Stimulated activated CD8-positive, alpha-beta memory T cell treated with anti-CD3 and anti-CD28 coated beads, Interleukin-15, amount 100 ng/mL, for 4 hours (primary cell): ENCODE measurements at places on chromosomes 6 and 20.

DNA sequence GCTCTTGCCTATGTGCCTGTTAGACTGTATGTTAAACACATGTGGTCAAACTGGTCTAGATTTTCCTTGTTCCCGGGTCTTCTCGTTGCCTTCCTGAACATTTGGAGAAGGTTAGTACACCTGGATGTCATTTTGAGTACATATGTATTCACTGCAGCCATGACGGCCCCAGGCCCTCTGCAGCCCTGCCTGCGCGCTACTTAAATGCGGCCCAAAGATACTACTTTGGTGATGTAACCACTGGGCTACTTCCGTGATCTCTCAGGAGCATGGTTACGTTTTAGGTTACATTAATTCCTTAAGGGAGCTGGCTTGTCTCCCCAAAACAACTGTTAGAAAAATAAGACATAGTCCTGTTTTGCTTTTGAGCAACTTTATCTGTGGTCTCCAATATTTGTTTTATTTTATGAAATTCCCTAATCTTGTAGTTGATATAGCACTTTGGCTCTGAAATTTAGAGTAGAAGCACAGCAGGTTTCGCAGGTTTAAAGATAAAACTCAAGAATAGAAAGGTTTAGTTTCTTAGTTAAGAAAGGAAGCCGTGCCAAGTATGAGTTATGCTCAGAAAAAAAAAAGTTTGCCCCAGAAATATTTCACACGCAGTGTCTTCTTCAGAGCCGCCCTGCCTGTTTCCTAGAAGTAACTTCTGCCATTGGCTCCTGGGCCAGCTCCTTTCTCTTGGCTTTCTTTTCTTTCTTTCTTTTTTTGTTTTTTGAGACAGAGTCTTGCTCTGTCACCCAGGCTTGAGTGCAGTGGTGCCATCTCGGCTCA, 38.1 kb downstream of the TIAM2 start:
- DNase-seq = no peak

DNA sequence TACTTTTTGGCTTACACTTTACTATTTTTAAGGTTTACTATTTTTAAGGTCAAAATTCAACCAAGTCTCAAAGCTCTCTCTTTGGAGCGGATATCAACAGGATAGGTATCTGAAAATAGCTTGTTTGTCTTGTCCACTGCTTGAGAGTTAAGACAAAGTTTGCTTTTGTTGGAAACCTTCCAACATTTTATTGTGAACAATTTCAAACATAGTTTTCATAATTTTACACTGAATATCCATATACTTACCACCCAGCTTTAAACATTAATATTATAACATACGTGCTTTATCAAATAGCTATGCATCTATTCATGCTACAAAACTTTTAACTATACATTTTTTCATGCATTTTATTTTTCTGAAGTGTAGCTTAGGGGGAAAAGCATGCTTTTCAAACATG, 109.9 kb downstream of the FYN start:
- DNase-seq = no peak

DNA sequence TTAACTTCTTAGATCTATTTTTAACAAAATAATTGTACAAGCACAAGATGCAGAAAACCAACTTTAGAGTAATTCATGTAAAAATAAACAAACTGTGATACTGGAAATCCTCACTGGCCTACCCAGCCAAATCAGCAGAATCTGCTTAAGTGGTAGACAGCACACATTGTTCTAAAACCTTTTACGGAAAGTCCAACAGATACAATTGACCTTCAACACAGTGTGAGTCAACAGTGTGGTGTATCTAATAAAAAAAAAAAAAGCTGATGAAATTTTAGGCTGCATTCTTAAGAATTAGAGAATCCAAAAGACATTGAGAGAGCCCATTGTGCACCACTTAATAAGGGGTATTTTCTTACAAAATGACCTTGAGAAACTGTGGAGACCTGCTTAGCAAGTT, 174.5 kb downstream of the COL21A1 start:
- no peak for DNase-seq

DNA sequence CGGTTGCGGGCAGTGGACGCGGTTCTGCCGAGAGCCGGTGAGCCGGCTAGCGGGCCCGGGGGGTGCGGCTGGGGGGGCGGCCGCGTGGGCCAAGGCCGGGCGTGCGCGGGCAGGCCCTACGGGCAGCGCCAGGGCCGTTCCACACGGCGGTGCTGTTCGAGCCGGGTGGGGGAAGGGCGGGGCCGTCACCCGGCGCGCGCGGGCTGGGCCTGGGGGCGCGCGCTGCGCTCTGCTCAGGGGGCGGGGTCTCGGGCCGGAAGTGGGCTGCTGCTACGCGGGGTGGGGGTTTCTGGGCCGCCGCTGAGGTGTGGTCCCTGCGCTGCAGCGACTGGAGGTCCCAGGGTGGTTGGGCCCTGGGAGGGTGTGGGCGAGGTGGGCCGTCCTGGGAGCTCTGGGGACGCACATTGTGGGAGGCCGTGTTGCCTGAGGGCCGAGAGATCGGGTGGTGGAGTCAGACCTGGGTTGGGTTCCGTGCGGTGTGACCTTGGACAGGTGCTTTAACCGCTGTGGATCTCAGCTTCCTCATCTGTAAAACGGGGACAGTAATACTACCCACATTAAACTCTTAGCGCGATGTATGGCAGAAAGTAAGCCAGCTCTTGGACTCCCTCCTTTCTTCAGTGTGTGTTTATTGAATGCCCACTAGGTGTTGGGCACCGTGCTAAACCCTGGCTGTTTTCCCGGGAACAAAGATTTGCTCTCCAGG, 391 bp downstream of the MAPRE1 start:
- DNase-seq = peak; percentile 73

GRCh38 chr6:93927731-93928130, 508.4 kb upstream of the EPHA7 start:
- no peak for DNase-seq

DNA sequence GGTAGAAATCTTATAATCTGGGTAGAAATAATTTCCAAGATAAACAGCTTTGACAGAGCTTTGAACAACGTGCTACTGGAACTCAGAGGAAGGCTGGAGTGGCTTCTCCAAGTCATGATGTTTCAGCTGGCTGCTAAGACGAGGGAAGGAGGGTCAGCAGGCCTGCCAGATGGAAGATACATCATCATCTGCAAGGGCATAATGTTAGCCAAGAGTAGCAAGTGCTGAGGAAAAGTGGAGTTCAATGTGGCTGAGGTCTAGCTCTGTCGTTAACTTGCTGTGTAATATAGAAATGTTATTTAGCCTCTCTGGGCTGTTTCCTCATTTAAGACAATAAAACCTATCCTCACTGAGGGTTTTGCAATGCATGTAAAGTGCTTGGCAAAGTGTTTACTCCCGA, 35.1 kb downstream of the RGS17 start:
- DNase-seq = no peak

DNA sequence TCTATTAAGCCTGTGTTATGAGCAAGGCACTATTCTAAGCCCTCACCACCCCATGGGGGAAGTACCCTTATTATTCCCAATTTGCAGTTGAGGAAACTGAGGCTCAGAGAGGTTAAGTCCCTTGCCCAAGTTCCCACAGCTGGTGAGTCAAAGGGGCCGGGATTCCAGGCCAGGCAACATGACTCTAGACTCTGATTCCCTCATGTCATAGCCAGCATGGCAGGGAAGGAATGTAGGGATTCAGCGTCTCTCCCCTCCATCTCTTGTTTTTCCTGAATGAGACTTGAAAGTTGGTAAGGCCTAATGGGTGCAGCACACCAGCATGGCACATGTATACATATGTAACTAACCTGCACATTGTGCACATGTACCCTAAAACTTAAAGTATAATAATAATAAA, 6.7 kb downstream of the C6orf132 start:
- no peak for DNase-seq

GRCh38 chr6:105034470-105034869, 77.6 kb downstream of the LIN28B start:
- DNase-seq = no peak

GRCh38 chr6:136086686-136087085, 163.4 kb downstream of the MTFR2 start:
- no peak for DNase-seq

DNA sequence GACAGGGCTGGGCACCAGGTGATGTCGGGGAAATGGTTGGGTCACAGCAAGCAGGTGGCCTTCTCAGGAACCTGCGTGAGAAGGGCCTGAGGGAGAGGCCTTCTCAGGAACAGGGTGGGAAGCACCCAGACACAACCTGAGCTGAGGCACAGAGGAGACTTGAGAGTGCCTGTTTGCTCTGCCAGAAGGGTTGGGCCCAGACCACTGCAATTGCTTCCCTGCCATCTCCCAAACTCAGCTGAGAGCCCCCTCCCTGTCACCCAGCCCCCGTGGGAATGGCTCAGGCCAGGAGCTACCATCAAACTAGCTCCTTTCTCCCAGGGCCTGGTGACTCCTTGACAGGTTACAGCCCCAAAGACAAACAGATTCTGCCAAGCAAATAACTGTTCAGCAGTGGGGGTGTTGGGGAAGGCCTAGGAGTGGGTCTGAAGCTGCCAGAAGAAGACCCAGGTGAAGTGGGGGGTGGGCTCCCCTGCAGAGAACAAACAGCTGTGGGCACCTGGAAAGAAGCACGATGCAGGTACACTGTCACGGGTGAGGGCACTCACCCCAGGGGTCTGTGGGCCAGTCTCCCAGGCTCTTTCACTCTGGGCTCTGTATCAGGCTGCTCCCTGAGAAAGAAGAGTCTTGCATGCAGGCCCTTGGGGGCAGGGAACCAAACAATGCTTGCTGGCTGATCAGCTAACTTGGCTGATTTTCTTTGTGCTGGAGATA, 30.4 kb upstream of the SPDEF start:
- no peak for DNase-seq

DNA sequence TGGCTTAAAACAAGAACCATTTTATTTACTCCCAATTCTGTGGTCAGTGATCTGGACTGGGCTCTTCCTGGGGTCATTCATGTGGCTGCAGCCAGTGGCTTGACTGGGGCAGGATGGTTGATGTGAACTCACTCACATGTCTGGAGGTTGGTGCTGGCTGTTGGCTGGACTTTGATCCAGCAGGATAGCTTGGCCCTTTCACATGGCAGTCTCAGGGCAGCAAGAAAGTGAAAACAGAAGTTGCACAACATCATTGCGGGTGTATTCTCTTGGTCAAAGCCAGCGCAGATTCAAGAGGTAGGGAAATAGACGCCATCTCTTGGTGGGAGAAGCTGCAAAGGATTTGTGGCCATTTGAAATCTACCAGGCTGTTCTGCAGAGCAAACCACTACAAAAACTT, 77.2 kb downstream of the MDGA1 start:
- no peak for DNase-seq

- DNase-seq = no peak
Measured at GRCh38 chr6:167840526-167841179, 13.9 kb downstream of the AFDN start.

DNA sequence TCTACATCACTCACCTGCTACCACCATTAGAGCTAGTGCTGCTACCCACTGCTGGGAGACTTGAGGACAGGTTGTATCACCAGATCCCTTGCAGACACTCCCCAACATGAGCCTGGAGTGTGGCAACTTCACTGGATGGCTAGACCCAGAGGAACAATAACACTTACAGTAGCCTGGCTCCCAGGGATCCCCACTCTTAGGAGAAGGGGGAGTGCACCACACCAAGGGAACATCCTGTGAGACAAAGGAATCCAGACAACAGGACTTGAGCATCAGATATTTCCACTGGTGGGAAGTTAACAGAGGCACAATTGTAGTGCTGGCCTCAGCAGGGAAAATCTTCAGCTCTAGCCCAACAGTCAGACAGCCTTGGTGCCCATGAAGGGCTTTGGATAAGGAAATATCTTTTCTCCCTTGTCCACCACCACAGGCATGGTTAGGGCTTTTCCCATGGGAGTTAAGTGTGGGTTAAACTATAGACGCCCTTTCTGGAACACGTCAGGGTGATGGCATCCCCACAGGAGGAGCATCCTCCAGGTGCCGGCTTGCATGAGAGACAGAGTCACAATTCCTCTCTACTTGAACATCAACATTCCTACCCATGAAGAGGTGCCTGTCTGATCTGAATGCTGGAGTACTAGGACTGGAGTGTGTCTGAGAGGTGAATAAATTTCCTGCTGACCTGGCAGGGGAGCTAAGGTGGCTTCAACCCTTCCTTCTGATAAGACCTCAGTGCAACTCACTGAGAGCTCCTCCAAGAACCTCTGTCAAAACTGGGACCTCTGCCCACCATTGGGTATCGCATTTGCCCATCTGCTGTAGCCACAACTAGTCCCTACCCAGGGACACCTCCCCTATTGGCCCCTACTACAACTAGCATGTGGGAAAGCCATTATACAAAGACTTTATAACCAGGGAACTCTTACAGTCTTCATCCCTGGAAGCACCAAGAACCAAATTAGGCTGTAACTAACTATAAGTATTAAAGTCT, 55.4 kb upstream of the SIRPG start:
- DNase-seq = no peak

DNA sequence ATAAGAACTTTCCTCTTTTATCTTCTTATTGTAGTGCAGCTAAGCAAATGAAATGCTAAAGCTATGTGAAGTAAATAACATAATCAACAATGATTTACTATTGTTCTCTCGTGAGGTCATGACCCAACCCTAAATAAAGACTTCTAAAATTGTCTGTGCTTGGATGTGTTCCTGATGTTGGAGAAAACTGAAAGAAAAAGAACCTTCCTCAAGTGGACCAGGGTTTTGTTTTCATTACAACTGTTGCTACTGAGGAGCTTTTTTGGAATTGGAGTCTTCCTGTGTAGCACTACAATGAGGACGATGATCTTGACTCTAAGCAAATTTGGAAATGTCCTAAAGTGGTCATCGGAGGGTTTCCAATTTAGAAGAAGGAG, 59.7 kb upstream of the SUPT3H start:
- DNase-seq = no peak

DNA sequence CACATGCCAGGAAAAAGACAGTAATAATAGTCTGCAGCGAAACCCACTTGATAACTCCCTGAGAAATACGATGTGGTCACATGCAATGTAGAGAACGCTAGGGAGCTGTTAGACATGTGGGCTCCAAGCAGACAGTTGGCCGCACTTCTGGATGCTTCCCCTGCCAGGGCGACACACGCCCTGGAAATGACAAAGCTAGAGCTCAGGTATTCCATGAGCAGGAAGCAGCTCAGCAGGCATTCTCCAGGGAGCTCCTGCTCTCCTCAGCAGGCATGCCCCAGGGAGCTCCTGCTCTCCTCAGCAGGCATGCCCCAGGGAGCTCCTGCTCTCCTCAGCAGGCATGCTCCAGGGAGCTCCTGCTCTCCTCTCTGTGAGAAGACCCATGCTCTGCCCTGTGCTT, 52.4 kb upstream of the NXT1 start:
- DNase-seq = no peak

- DNase-seq = no peak
Measured at GRCh38 chr6:158014505-158015187, 33.0 kb downstream of the SYNJ2 start.

DNA sequence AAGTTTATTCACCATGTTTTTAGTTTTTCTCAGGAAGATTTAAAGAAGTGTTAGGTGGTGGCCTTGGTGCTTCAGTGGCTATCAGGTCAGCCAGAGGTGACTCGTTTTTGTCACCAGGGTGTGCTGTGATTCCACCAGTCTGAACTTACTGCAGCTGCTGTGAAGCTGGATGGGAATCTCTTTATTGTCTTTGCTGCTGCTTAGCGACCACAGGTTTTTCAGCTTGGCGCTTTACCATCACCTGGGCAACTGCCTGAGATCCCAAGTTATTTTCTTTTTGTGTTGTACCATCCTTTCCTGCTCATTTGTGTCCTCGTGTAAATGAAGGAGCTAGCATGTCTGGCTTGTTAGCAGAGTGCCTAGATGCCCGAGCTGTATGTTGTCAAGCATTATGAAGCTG, 146.9 kb downstream of the MACROD2 start:
- DNase-seq = no peak

GRCh38 chr6:33755070-33755869, 8.6 kb upstream of the IP6K3 start:
- DNase-seq = no peak
